ENCODE measurements at places on chromosomes 7 and 10.

DNA sequence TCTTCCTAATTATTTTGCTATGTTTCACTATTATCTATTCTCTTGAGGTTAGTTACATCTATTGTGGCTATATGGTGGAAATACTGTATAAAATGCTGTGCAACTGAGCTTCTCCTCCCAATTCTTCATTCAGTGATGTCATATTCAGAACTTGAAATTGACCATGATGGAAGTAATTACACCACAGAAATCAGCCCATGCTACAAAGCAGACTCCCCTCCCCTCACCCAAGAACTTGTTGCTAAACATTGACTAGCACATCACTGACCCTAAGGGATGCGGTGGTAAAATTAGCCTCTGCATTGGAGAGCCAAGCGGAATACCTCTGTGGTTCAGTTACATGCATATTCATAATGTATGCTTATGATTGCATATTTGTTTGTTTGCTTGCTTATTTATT lies 8.8 kb downstream of the CALD1 start:
- no peak for DNase-seq

- DNase-seq = no peak
Observed at GRCh38 chr7:74575083-74575784, 82.3 kb upstream of the GTF2I start.

GRCh38 chr7:36303202-36304098 lies 86.2 kb upstream of the ANLN start:
- DNase-seq = no peak

- no peak for DNase-seq
Observed at GRCh38 chr10:76686201-76686600, 951.4 kb downstream of the KCNMA1 start.

DNA sequence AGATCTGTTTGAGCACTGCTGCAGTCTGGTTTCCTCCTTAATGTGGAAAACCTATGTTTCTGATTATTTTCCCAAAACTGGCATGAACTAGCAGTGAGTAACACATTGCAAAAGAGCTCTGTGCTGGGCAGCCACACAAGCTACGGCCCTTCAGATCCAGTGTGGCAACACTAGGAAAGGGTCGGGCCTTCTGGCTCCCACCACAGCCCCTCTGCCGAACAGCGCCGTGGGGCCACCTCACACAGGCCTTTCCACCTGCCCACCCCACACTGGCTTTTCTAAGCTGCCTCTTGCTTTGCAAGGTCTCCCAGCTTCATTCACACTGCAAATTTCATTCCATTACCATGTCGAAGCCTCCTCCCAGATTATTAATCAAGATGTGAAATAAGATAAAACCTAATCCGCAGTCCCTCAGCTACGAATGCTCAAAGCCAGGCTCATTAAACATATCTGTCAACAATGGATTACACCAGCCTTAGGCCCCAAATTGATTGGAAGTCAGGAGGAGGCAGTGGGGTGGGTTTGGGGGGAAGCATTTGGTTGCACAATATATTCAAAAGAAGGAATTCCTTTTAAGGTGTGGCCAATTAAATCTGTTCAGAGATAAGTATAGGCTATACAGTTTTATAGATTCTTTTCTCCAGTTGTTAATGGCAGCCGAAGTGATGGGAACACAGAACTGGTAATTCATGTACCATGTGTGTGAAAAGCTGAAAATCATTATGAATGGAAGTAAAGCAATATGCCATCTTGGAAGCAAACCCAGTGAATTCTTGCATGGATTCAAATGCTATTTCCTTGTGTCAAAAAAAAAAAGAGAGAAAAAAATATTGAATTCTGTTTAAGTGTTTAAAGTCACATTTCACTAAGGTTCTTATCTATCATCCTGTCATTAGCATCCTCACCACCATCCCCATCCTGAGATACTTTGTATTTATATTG lies 223.7 kb downstream of the MTERF1 start:
- DNase-seq = no peak
